ENCODE measurements at places on chromosomes 7 and 10. TPM values are rescaled to one million over a fixed set of nuclear protein-coding genes. Genes with fewer than 3 reads are reported as not detected.

SFTPA1 gene
- not detected for polyA plus RNA-seq

TCERG1L gene
- polyA plus RNA-seq: not detected

AZGP1 gene
- not detected for polyA plus RNA-seq

STEAP1 gene
- polyA plus RNA-seq: not detected

TMUB1 gene
- polyA plus RNA-seq: 43.9 TPM

TRIM73 gene
- 15.2 TPM for polyA plus RNA-seq

NPFFR1 gene
- not detected for polyA plus RNA-seq

TEX36 gene
- polyA plus RNA-seq: not detected

AGR2 gene
- not detected for polyA plus RNA-seq

DEPP1 gene
- polyA plus RNA-seq: 4.3 TPM

PNLIPRP3 gene
- not detected for polyA plus RNA-seq

FAM25C gene
- polyA plus RNA-seq: not detected

TAF6 gene
- polyA plus RNA-seq: 23.4 TPM

ANKRD30A gene
- polyA plus RNA-seq: not detected

MSS51 gene
- polyA plus RNA-seq: 4.7 TPM

CNPY4 gene
- polyA plus RNA-seq: 42.1 TPM

MUC12 gene
- polyA plus RNA-seq: not detected

CXCL12 gene
- polyA plus RNA-seq: 0.54 TPM

GATA3 gene
- polyA plus RNA-seq: not detected

RASSF4 gene
- polyA plus RNA-seq: 10.2 TPM

ARMC3 gene
- not detected for polyA plus RNA-seq

FAM25A gene
- polyA plus RNA-seq: not detected

LEP gene
- not detected for polyA plus RNA-seq

HMX3 gene
- polyA plus RNA-seq: not detected

ZNF467 gene
- polyA plus RNA-seq: 11.9 TPM

PDK4 gene
- polyA plus RNA-seq: not detected

EGR2 gene
- 1.7 TPM for polyA plus RNA-seq

FAM180A gene
- polyA plus RNA-seq: not detected

TMEM196 gene
- polyA plus RNA-seq: 30.3 TPM

DHTKD1 gene
- polyA plus RNA-seq: 24.0 TPM

INHBA gene
- polyA plus RNA-seq: 0.30 TPM

Data from neural cell (in vitro differentiated cells).